Thymus (tissue), 14 donors: ENCODE measurements at places on chromosomes 12 and 14. TPM values are rescaled to one million over a fixed set of nuclear protein-coding genes. Genes with fewer than 3 reads are reported as not detected.

FSCB gene
- polyA plus RNA-seq: not detected

PPFIA2 gene
- polyA plus RNA-seq: 0.23 TPM

DNA sequence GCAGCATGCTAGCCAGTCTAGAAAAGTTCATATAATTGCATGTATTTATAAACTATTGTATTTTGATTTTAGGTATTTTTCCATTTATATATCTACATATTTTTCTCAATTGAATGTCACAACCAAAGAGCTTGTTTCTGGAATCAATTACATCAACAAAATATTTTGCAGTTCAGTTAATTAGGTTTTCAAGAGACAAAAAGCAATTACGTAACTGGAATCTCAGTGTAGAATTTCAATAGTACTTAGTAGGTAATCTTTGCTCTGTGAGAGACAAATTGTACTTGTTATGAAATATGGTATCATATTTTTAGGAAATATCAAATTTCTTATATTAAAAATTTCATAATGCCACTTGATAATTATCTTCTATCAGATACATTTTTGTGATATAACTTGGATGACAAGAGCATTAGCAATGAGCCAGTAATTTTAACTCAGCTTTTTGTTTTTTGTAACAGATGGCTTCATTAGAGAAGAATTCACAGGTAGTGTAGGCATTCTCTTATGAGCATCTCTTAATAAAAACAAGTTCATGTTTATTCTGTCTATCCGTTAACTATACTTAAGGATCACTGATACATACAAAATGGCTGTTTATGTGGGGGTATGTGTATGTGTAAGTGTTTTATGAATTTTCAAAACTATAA, 774.7 kb downstream of the C12orf50 start:
- H3K4me3 ChIP-seq: no peak overlapping the region
- H3K27me3 ChIP-seq: no peaks in the 10 kb centered on the region
- no peaks in the 10 kb centered on the region for H3K36me3 ChIP-seq

DIO3 gene
- 0.84 TPM for polyA plus RNA-seq

DNA sequence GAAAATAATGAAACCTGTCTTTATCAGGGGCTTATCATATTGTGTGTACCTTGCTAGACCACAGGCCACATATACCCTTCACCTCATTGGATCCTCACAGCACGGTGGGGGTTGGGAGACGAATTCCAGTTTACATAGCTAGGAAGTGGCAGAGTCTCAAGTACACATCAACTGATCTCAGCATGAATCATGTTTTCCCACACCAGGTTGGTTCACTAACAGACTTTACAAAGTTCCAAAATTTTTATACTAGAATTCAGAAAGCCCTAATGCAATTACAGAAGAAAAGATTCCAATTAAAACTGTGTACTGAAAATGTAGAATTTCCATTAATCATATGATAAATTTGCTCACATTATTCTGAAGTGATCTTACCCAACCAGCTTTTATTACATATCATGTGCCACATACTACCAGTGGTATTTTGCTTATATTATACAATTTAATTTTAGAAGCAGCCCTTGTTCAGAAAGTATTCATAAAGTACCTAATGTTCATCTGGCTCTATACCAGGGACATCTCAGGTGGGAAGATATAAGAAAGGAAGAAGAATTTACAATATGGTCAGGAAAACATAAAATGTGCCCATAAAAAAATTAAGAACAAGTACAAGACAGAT, 196.2 kb downstream of the ITPR2 start:
- H3K36me3 ChIP-seq: peaks cover 42% of the 10 kb centered on the region
- DNase-seq: no peak
- H3K27ac ChIP-seq: no peak overlapping the region
- no peaks in the 10 kb centered on the region for H3K27me3 ChIP-seq
- H3K4me3 ChIP-seq: no peak overlapping the region

DNA sequence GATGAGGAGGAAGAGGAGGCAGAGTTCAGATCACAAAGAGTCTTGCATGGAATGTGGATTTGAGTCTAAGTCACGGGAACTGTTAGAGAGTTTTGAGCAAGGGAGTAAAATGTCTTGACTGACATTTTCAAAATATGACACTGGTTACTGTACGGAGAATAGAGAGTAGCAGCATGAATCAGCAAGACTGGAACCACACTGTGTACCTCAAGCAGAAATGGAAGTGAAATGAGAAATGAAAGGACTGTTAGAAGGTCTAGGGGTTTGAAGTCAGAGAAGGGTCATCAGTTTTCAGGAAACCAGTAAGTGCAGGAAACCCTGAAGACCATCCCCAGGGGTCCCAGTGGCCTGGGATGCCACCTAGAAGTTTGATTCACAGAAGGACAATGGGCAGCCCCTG, 236.3 kb downstream of the GALC start:
- DNase-seq: no peak
- no peaks in the 10 kb centered on the region for H3K36me3 ChIP-seq
- H3K27ac ChIP-seq: no peak overlapping the region
- H3K27me3 ChIP-seq: no peaks in the 10 kb centered on the region
- no peak overlapping the region for H3K4me3 ChIP-seq

GRCh38 chr14:95315579-95315978, 4.1 kb downstream of the CLMN start:
- no peaks in the 10 kb centered on the region for H3K36me3 ChIP-seq
- peaks cover 5% of the 10 kb centered on the region for H3K27me3 ChIP-seq
- DNase-seq: no peak
- H3K27ac ChIP-seq: no peak overlapping the region
- peaks cover 14% of the 10 kb centered on the region for H3K4me1 ChIP-seq
- H3K4me3 ChIP-seq: no peak overlapping the region

DNA sequence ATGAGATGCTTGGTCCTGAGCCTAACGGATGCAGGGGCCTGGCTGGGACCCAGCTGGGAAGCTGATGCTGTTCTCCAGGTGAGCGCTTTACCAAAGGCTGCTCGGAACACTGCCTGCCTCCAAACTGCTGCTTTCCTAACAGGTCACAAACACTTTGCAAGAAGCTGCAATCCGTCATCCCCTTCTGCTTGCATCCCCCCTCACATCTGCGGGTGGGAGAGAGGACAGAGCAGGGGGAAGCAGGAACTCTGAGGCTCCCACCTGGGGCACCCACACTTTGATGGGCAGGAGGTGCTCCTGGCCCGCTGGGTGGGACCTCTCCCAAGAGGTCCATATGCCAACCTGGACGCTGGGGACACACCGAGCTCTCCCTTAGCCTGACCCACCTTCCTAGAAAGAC, 24.9 kb upstream of the PPP2R5C start:
- no peak overlapping the region for H3K27ac ChIP-seq
- H3K4me1 ChIP-seq: peaks cover 14% of the 10 kb centered on the region
- no peaks in the 10 kb centered on the region for H3K36me3 ChIP-seq
- DNase-seq: no peak

DNA sequence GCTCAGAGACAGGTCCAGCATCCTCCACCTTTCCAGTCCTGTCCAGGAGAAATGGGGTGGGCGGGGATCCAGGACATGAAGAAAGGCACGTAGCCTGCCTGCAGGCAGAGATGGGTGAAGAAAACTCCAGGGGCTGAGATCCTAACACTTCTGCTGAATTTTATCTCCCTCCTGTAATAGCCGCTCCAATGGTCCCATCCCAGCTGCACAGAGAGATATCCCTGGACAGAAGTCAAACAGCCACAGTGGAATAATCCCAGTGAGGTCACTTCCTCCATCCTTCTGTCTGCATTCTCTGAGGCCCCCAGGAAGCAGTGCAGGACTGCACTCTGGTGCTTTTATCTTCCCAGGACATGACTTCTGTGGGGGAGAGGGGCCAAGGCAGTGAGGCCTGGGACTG, 26.3 kb downstream of the KRT18 start:
- DNase-seq: no peak
- no peaks in the 10 kb centered on the region for H3K27me3 ChIP-seq
- no peaks in the 10 kb centered on the region for H3K4me1 ChIP-seq
- no peaks in the 10 kb centered on the region for H3K36me3 ChIP-seq
- H3K27ac ChIP-seq: no peak overlapping the region

GRCh38 chr12:12872139-12872933, 19.0 kb upstream of the GPRC5A start:
- no peak overlapping the region for H3K27ac ChIP-seq
- no peaks in the 10 kb centered on the region for H3K36me3 ChIP-seq
- no peaks in the 10 kb centered on the region for H3K4me1 ChIP-seq
- DNase-seq: no peak

IFI27 gene
- polyA plus RNA-seq: 839 TPM

TDRD9 gene
- polyA plus RNA-seq: 3.8 TPM

IQSEC3 gene
- 4.4 TPM for polyA plus RNA-seq

DNA sequence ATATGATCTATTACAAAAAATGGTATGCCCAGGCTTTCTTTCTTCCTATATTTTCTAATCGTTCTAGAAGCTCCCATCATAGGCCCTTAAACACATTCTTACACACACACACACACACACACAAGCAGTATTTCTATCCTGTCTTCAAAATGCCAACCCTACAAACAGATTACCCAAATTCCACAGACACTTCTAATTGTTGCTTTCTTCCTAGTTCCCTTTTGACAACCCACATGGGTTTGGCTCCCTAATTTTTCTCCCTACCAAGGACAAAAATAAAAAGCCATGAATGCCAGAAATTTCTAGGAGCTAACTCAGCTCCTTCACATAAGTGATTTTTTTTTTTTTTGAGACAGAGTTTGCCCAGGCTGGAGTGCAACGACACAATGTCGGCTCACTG, 60.3 kb upstream of the NTF3 start:
- H3K27me3 ChIP-seq: no peaks in the 10 kb centered on the region
- H3K27ac ChIP-seq: no peak overlapping the region
- no peak for DNase-seq
- no peak overlapping the region for H3K4me3 ChIP-seq
- no peaks in the 10 kb centered on the region for H3K36me3 ChIP-seq

- H3K27ac ChIP-seq: no peak overlapping the region
- no peaks in the 10 kb centered on the region for H3K4me1 ChIP-seq
- peaks cover 35% of the 10 kb centered on the region for H3K27me3 ChIP-seq
- H3K4me3 ChIP-seq: no peak overlapping the region
Measured at GRCh38 chr12:100720016-100720654, 74.4 kb upstream of the ANO4 start.

DNA sequence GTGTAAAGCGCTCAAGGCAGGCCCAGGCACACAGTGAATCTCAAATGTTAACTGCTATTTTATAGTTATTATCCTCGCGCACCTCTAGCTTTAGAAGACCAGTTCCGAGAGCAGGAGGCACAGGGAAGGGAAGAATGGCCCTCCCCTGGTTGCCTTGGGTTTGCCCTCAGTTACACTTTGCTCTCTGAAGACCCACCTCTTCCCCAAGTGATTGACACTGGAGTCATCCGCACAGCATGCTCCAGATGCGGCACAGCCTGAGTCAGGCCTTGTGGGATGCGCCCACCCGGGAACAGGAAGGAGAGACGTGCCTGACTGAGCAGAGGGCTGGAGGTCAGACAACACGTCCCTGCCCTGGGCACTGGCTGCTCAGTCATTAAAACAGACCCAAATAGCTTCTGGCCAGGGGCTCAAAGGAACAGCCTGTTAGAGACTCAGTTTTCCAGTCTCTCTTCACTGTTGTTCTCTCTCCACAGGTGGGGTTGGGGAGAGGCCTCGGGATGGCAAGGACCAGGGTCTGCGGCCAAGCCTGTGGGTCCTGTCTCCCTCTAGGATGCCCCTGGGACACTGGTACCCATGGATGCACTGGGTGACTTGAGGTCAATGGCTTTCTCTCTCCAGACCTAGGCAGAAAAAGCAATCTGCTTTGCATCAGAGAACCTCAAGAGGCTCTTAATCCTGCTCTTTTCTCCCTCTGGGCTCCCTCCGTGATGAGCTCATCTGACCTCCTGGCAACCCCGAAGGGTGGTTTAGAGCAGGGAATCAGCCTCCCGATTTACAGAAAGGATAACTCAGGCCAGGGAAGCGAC, 13.6 kb upstream of the MLXIP start:
- H3K27me3 ChIP-seq: no peaks in the 10 kb centered on the region
- H3K36me3 ChIP-seq: peaks cover 21% of the 10 kb centered on the region
- DNase-seq: no peak

DNA sequence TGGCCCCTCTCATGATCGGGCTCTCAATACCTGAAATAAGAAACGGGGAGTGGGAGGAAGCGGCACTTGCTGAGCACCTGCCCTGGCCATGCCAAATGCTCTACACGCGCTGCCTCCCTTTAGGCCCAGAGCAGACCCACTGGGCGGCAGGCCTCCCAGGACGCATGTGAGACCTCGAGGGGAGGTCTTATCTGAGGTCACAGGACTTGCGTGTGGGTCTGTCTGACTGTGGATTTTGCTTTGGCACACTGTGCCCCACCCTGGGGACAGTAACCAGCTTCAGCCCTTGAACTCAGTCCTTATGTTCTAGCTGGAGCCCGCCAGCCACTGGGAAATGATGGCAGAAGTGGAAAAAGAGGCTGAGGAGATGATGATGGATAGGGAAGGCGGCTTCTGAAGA, 91.8 kb downstream of the RBM19 start:
- H3K4me3 ChIP-seq: no peak overlapping the region
- H3K27me3 ChIP-seq: no peaks in the 10 kb centered on the region
- peaks cover 10% of the 10 kb centered on the region for H3K36me3 ChIP-seq
- DNase-seq: no peak
- H3K4me1 ChIP-seq: no peaks in the 10 kb centered on the region
- no peak overlapping the region for H3K27ac ChIP-seq

GRCh38 chr12:4269279-4269991, 4.1 kb upstream of the CCND2 start:
- H3K4me3 ChIP-seq: peak overlapping the region; percentile 59
- DNase-seq: peak; percentile 89
- H3K4me1 ChIP-seq: peaks cover 53% of the 10 kb centered on the region

DNA sequence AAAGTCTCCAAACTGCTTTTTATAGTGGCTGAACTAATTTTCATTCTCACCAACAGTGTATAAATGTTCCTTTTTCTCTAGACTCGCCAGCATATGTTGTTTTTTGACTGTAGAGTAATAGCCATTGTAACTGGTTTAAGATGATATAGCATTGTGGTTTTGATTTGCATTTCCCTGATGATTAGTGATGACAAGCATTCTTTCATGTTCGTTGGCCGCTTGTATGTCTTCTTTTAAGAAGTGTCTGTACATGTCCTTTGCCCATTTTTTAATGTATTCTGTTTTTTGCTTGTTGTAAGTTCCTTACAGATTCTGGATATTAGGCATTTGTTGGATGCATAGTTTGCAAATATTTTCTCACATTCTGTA, 404.9 kb downstream of the FLRT2 start:
- peak overlapping the region; percentile 59 for H3K4me3 ChIP-seq
- H3K27ac ChIP-seq: peak overlapping the region; percentile 80
- DNase-seq: no peak
- no peaks in the 10 kb centered on the region for H3K4me1 ChIP-seq
- no peaks in the 10 kb centered on the region for H3K27me3 ChIP-seq
- H3K36me3 ChIP-seq: no peaks in the 10 kb centered on the region

- H3K36me3 ChIP-seq: no peaks in the 10 kb centered on the region
- DNase-seq: no peak
- no peaks in the 10 kb centered on the region for H3K4me1 ChIP-seq
Measured at GRCh38 chr12:10957741-10958140, 18.7 kb upstream of the TAS2R14 start.

- no peak overlapping the region for H3K4me3 ChIP-seq
- H3K36me3 ChIP-seq: no peaks in the 10 kb centered on the region
- peaks cover 2% of the 10 kb centered on the region for H3K4me1 ChIP-seq
Measured at GRCh38 chr14:68547305-68548193, 245.3 kb downstream of the ZFP36L1 start.

- no peak for DNase-seq
- H3K4me1 ChIP-seq: no peaks in the 10 kb centered on the region
- H3K4me3 ChIP-seq: no peak overlapping the region
- H3K27me3 ChIP-seq: peaks cover 22% of the 10 kb centered on the region
- no peak overlapping the region for H3K27ac ChIP-seq
- H3K36me3 ChIP-seq: no peaks in the 10 kb centered on the region
Measured at GRCh38 chr14:26594148-26594547, 3.7 kb downstream of the NOVA1 start.

GRCh38 chr14:105880616-105881015, 354.2 kb downstream of the TMEM121 start:
- peaks cover 13% of the 10 kb centered on the region for H3K4me1 ChIP-seq
- no peak overlapping the region for H3K27ac ChIP-seq
- no peaks in the 10 kb centered on the region for H3K27me3 ChIP-seq
- DNase-seq: no peak
- H3K36me3 ChIP-seq: no peaks in the 10 kb centered on the region
- H3K4me3 ChIP-seq: no peak overlapping the region

PLEKHH1 gene
- polyA plus RNA-seq: 10.7 TPM
